Left lung (tissue), 14 donors: ENCODE measurements at places on chromosomes 6 and 20. TPM values are rescaled to one million over a fixed set of nuclear protein-coding genes. Genes with fewer than 3 reads are reported as not detected.
A peak's percentile ranks its signal among the peaks of the same experiment; 100 is the strongest.

GRCh38 chr6:20630617-20631548, 96.6 kb downstream of the CDKAL1 start:
- DNase-seq: no peak

GRCh38 chr6:100568255-100568654, 103.5 kb upstream of the SIM1 start:
- no peak for DNase-seq

NCR2 gene
- not detected for polyA plus RNA-seq

GRCh38 chr6:105941621-105942412, 144.3 kb upstream of the PRDM1 start:
- no peak for DNase-seq

DNA sequence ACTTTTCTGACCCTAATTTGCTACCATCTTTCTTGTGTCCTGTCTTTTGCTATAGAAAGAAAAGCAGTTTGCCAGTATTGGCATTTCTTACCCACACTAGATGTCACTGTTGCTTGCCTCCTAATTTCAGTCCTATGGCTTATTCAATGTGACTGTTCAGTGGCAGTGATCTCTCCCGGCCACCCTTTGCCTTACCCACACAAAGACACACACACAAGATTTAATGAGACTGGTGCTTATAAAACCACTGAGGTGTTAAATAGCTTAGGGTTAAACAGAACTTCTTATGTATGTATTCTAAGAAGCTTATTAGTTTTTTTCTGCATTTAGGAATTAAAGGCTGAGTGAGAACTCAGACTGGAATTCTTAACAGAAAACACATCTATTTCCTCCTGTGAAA, 233.6 kb upstream of the ASCC3 start:
- peak; percentile 3 for DNase-seq

C20orf141 gene
- not detected for polyA plus RNA-seq

DNA sequence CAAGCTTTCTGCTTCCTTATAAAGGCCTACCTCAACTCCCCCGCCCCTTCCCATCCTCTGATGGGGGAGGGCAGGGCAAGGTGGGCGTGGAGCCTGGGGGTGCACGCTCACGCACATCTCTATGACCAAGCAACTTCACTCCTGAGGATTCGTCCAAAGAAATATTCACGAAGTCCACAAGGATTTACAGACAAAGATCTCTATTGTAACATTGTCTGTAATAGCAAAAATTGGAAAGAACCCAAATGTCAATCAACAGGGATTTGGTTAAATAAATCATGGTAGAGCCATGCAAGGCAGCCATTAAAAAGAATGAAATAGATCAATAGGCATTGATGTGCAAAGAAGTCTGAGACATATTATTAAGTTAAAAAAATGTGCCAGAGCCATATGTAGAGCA, 130.4 kb upstream of the AFDN start:
- peak; percentile 10 for DNase-seq

DNA sequence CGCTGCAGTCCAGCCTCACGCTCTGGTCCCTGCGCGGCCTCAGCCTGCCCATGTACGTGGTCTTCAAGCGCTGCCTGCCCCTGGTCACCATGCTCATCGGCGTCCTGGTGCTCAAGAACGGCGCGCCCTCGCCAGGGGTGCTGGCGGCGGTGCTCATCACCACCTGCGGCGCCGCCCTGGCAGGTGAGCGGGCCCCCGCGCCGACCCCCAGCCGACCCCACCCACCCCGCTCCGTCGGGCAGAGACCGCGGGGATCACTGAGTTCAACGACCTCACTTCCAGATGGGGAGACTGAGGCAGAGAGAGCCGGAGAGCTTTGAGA, 545 bp downstream of the SLC35D3 start:
- DNase-seq: no peak

CDSN gene
- not detected for polyA plus RNA-seq

GRCh38 chr20:18666803-18667415, 79.1 kb downstream of the DTD1 start:
- no peak for DNase-seq

DNA sequence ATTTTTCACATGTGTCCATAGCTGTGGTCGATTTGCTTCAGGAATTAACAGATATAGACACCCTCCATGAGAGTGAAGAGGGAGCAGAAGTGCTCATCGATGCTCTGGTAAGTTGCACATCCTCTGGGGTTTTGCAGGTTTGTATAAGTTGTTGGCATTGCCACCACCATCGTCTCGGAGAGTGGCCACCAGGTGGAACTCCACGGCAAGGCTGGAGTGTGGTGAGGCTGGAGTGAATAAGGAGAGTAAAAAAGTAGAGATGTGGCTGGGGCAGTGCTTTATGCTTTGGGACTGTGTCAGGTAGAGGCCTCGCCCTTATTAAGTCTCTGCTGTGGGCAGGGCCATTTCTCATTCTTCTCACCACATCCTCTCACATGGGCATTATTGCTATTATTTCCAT, 63.7 kb downstream of the CTNNBL1 start:
- no peak for DNase-seq

GRCh38 chr6:169729961-169730360, 5.7 kb upstream of the PHF10 start:
- DNase-seq: no peak

GRCh38 chr6:46044881-46045617, 29.4 kb upstream of the CLIC5 start:
- DNase-seq: no peak

CD40 gene
- polyA plus RNA-seq: 13.9 TPM

GRCh38 chr20:59414936-59415623, 114.7 kb downstream of the EDN3 start:
- no peak for DNase-seq

- DNase-seq: no peak
These were observed 9.3 kb downstream of the NDRG3 start for GRCh38 chr20:36736451-36737182.

GRCh38 chr6:130457605-130458004, 91.8 kb downstream of the TMEM200A start:
- DNase-seq: no peak

AKAP12 gene
- polyA plus RNA-seq: 123 TPM

DNA sequence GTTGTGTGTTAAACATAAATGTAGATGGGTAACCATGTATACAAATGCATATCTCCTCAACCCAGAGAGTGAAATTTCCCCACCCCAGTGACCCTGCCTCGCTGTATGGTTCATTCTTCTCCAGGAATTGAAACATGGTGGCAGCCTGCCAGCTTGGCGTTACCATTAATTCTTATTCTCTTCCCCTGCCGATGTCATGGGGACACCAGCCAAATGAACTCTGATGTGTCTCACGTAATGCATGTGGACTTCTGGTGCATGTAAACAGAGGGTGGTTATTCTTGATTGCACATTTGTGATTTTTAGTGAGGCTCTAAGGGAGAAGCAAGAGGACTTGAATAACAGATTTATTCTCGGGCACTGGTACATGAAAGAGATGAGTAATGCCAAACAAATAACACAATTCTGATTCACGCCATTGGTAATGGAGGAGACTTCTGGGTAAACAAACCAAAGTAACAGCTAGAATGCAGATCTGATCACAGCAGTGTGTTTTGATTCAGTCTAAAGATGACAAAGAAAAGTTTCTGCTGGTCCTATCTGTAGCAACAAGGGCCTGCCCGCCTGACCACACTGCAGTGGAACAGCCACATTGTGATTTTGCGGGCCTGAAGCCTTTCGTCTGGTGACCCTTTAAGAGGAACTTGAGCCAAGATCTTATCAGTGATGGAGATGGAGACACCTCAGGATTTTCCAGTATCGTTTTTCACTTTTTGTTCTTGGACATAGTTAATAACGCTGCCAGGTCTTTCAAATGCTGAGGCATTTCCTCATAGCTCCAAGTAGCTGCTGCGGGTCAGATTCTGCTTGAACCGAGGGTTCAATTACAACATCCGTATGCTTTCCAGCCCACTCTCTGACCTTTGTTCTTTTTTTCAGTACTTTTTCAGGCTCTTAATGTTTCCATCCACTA, 171.8 kb upstream of the AKAP12 start:
- peak; percentile 83 for DNase-seq

COQ3 gene
- 11.6 TPM for polyA plus RNA-seq

DNA sequence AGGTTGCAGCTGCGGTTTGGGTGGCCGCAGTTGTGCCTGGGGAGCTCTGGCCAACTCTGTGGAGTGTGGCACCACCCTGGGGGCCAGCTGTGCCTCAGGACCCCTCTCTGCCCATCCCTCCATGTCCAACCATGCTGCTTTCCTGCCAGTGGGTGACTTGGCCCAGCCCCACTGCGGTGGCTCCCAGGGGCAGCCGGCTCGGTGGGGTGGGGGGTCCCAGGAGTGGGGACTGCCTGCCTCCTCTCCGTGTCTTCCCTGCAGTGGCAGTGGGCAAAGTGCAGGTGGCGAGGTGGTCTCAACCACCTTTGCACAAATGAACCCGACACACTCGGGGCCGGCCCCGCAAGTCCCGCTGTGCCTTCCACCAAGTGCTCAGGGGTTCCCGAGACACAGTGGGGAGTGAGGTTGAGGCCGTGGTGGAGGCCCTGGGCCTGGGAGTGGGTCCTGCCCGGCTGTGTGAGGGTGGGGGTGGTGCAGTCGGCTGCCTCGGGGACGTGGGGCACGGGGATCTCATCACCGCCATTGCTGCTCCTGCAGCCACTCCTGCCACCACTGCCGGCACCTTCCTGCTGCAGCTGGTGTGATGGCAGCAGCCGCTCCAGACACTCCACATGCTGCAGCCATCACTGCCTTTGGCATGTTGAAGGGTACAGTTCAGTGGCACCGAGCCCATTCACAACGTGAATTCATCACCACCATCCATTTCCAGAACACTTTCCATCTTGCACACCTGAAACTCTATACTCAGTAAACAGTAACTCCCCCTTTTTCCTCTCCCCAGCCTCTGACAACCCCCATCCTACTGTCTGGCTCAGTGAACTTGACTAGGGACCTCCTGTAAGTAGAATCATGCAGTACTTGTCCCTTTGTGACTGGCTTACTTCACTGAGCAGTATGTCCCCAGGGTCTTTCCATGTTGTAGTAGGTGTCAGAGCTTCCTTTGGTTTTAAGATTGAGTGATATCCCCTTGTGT, 10.7 kb upstream of the SLCO4A1 start:
- no peak for DNase-seq

- DNase-seq: no peak
These were observed 77.2 kb downstream of the SSR1 start for GRCh38 chr6:7235712-7236305.

DNA sequence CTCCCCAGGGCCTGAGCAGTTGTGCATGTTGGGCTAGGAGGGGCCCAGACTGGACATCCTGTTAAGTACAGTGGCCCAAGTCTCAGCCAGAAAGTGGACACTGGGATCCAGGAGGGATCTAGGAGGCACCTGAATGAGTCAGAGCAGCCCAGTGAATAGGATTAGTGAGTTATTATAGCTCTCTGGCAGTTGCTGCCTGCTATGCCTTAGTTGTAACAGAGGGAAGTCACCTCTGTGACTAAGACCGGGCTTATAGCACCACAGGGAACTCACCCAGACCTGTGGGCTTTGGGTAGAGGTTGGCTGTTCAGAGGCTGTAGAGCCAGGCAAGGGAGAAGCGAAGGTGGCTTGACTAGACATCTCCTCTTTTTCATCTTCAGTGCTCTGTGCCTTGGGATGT, 39.0 kb upstream of the AAR2 start:
- DNase-seq: no peak

DNA sequence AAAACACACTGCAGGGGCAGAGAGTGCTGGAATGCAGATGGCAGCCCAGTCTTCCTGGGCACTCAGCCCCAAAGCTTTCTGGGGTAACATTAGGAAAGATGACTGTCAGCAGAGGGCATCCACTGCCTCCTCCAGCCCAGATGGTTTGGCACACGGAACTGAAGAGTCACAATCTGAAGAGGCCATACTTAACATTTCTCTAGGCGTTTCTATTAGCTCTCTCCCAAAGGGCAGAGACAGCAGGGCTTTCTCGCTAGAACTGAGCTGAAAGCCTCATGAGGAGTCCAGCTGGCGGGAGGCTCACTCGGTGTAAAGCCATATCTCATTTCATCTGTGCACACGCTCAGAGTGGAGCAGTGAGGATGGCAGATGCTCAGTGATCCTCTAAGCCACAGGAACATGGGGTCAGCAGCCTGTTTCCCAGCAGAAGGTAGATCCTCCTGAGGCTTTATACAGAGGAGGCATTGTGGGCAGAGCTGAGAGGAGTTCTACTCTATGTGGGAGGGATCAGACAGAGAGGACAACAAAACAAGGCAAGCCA, 28.1 kb downstream of the ALDH8A1 start:
- no peak for DNase-seq

- no peak for DNase-seq
These were observed 489.5 kb upstream of the CITED2 start for GRCh38 chr6:139863964-139864363.

TRIM15 gene
- polyA plus RNA-seq: not detected

TP53TG5 gene
- polyA plus RNA-seq: 1.1 TPM

DNA sequence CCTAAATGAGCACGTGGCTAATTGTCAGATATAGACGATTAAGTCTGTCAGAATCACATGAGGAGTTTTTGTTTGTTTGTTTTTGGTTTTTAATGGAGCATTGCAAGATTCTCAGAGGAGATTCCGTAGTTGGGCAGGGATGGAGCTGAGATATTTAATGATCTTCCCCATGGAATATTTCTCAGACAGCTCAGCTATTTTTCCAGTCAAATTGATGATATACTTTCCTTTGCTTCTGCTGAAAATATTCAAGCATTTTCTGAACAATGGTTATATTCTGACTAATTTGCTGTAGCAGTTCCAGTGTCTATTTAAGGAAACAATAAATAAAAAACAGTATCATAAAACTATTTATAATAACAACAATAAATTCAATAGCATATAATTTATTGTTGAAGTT, 348.4 kb downstream of the KIF16B start:
- DNase-seq: no peak

DNA sequence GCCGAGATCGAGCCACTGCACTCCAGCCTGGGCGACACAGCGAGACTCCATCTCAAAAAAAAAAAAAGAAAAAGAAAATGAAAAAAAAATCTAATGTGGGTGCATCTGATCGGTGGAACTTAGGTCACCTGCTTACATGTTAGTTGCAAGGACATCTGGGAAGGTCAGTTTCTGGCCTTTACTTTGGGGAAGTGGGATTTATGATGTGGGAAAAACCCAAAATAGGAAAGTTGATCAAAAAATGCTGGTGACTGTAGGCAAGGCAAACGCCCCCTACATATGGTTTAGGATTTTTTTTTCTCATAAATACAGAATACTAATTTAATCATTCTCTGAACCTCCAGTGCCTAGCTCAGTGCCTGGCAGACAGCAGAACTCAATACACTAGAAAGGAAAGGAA, 69.2 kb upstream of the PIM1 start:
- no peak for DNase-seq

GRCh38 chr6:129486327-129486726, 223.7 kb downstream of the ARHGAP18 start:
- DNase-seq: no peak

DNA sequence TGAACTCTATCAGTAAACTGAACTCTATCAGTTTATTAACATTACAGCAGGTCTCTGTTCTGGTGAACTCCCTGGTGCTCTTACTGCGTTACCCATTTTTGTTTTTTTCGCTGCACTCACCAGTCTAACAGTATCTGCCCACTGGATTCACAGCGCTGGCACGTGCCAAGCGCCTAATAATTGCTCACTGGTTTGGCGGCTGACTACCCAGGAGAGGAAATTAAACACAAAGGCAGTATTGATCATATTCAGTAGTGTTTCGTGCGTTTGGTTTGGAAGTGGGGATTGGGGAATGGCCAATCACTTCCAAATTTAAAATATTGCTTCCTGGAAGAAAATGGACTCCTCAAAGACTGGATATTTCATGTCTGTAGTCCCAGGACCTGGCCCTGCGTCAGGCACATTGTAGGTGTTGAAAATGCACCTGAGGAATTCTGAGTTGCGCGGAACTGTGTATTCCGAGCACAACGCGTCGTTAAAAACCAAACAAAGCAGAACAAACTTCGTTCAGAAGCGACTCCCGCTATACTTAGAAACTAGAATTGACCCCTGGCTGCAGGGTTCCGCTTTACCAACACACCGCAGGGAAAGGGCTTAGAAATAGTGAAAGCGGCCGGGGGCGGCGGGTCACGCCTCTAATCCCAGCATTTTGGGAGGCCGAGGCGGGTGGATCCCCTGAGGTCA, 1.1 kb upstream of the RPS12 start:
- DNase-seq: peak; percentile 66
